ENCODE measurements at places on chromosomes 5 and 9.

DNA sequence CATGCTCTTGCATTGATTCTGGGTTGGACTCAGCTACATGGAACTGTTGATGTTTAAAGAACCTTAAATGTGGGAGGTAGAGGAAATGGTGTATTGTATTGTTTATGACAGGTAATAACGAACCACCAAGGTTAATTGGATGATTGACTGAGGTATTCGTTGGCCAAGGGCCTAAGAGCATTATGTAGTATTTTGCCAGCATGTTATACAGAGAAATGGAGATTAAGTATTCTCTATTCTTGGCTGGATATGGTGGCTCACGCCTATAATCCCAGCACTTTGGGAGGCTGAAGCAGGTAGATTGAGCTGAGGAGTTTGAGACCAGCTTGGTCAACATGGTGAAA is 59.0 kb upstream of the CDK20 start:
- DNase-seq: no peak

DNA sequence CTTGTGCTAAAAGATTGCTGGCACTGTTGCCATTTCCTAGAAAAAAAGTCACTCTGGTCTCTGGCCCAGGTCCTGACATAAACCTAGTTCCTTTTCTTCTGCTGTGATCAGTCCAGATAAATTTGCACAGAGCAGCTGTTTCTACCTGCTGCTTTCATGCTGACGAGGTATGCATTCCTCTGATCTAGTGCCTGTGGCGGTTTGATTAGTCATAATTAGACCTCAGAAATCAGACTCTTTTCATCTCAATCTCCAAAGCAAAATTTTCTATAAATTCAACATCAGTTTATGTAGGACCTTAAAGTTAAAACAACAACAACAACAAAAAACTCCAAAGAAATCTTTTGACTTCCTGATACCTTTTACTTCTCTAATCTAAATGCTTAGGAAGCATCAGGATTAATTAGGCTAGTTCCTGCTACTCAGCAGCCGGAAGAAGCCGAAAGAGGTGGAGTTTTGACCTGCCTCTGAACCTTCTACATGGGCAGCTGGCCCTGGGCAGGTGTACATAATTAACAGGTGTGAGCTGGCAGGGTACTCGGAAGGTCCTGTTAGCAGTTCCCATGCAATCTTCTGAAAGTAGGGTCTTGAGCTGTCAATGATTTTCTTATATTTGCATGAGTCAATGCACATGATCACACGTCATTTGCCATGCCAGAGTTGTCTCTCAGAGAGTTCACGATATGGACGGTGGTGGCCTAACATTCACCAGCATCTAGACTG is 83.3 kb upstream of the CCDC112 start:
- DNase-seq: no peak

- DNase-seq: no peak
Measured at GRCh38 chr5:98755406-98755805, 18.1 kb upstream of the RGMB start.

DNA sequence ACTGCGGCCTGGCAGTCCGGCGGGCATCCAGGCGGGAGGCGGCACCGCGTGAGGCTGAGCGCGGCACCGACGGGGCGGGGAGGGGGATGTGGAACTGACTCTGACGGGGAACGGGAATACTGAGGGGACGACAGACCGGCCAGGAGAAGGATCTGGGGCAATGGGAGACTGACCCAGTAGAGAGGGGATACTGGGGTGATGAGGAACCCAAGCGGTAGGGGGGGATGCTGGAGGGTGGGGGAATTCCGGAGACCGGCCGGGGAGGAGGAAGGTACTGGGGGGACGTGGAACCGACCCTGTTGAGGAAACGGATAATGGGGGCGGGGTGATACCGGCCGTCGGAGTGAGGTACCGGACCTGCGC is 423 bp downstream of the IPPK start:
- no peak for DNase-seq

DNA sequence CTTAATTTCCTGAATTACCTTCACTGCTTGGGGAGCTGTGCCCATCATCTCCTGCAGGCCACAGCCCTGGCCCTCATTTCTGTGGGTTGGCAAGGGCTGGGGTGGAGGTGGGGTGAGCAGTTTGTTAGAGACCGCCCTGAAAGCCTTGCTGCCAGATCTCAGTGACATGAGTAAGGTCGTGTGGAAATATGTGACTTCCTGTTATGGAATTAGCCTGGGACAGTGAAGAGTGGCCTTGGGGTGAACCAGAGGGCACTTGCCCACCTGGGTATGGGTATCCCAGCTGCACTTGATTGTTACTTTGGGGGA is 2.5 kb upstream of the HNRNPAB start:
- DNase-seq: no peak

GRCh38 chr5:2134543-2135292 is 252.0 kb upstream of the IRX4 start:
- DNase-seq: no peak

DNA sequence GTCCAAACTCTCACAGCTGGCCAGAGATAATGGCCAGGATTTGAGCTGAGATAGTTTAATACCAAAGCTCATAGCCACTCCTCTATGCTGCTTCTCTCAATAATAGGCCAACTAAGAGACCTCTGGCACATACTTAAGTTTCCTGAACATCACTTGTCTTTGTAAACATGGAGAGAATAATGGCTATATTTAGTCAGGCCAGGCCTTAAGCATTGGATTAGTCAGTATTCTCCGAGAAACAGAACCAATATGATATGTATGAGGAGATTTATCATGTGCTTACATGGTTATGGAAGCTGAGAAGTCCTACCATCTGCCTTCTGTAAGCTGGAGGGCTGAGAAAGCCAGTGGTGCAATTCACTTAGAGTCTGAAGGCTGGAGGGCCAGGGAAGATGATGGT is 45.4 kb downstream of the CFAP95 start:
- no peak for DNase-seq
